ENCODE measurements at places on chromosomes 6 and 20.

GRCh38 chr6:52162940-52163908, 23.0 kb upstream of the IL17A start:
- no peak for DNase-seq

DNA sequence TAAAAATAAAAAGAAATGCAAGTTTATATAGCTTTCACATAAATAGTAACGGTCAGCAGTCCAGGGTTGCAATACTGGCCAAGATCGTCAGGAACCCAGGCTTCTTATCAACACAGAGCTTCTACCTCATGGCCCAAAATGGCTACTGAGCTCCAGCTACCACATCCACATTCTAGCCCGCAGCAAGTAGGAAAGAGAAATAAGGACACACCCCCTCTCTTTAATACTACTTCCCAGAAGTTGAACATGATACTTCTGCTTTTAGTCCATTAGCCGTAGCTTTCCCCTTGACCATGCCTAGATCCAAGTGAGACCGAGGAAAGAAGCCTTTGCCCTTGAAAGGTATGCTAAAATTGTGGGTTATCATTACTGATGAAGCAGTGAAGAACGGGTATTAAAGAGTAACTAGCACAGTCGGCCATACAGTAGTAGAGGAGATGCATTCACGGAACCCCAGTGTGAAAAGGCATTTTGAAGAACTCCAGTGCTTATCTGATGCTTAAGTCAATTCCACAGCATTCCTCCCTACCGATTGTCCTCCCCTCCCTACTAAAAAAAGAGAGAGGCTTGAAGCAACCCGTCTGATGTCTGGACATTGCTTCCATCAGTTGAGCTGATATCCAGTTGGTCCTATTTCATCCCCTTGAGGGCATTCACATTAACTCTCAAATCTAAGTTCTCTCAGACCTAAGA, 226.9 kb upstream of the RREB1 start:
- no peak for DNase-seq

DNA sequence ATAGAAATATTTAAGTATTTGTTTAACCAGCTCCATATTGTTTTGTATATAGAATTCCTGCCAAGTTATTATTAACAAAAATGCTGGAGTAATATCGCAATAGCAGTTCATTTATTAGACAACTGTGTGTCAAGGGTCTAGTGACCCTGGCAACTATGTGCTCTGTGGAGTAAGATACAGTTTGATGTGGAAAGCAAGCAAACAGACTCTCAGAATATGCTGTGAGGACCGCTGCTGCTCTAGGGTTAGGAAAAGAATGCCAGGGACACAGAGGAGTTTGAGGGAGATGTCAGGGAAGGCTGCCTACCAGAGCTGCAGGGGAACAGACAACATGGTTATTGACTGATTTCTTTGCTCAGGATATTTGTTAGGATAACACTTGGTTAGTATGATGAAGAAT, 71.2 kb downstream of the HIVEP1 start:
- no peak for DNase-seq

DNA sequence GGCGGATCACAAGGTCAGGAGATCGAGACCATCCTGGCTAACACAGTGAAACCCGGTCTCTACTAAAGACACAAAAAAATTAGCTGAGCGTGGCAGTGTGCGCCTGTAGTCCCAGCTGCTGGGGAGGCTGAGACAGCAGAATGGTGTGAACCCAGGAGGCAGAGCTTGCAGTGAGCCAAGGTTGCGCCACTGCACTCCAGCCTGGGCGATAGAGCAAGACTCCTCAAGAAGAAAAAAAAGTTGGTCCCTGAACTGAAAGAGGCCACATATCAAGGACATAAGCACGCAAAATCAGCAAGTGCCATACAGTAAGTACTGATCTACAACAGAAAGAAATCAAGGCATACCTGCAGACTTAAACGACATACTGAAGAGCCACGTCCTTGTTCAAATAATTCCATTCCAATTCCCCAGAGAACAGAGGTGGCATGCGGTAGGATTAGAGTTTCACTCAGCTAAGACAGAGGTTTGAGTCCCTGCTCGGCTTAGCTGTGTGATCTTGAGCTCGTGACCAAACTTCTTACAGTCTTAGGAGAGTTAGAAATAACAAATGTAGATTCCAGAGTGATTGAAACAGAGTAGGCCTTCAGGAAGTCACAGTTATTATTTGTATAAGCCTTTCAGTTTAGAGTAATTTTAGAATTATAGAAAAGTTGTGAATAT, 29.2 kb downstream of the B4GALT5 start:
- DNase-seq, result no peak

DNA sequence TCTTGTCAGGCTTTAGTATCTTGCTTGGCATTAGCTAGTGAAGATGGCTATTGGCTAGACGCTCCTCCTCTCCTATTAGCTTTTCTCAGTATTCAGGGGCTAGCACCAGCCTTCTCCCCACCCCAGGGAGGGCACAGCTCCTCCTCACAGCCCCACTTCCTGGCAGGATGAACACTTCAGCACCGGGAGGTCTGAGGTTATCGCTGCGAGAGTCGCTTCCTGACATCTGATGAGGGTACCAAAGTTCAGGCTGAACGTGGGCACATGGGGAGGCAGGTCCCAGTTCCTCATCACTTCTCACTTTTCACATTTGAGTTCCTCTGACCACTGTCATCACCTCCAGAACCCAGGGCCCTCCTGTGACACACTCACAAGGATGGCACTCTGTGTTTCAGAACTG, 66.6 kb downstream of the LAMA4 start:
- DNase-seq, result no peak

GRCh38 chr20:14726591-14726990, 389.2 kb upstream of the FLRT3 start:
- no peak for DNase-seq

GRCh38 chr6:70479236-70479635, 65.9 kb downstream of the FAM135A start:
- DNase-seq, result no peak

GRCh38 chr6:16493112-16493511, 254.7 kb downstream of the GMPR start:
- no peak for DNase-seq

- DNase-seq, result no peak
Measured at GRCh38 chr6:111329882-111330633, 153.0 kb downstream of the REV3L start.

DNA sequence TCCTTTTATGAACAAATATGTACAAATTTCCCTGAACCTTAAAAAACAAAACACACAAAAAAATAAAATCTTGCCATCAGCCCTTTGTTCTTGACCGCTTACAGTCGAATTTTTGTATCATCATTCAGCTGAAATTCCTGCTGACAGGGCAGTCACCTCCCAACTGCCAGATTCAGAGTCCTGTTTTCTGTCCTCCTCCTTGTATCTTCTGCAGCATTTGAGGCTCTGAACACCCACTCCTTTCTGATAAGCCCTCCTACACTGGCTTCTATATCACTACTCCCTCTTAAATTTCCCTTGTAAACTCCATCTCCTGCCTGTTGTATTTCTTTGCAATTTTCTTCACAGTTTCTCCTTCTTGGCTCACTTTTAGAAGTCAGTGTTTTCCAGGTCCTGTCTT, 77.8 kb upstream of the CCN6 start:
- no peak for DNase-seq

- no peak for DNase-seq
Measured at GRCh38 chr6:81561071-81561564, 191.4 kb downstream of the TENT5A start.

DNA sequence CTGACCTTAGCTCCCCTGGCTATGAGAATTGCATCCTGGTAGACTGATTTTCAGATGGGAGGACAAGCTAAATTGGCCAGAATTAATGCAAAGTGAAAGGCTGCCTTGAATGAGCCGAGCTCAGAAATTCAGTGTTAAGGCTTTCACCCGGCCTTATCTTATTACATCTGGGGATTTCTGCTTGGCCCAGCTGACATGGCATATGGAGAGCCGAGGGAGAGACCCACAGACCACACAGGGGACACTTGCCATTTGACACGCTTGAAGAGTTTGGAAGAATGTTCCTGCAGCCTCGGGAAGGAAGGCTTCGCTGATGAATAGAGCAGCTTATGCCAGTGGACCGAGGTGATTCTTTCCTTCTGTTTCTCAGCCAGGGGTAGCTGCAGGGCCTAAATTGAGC, 9.0 kb downstream of the MOCS3 start:
- no peak for DNase-seq

DNA sequence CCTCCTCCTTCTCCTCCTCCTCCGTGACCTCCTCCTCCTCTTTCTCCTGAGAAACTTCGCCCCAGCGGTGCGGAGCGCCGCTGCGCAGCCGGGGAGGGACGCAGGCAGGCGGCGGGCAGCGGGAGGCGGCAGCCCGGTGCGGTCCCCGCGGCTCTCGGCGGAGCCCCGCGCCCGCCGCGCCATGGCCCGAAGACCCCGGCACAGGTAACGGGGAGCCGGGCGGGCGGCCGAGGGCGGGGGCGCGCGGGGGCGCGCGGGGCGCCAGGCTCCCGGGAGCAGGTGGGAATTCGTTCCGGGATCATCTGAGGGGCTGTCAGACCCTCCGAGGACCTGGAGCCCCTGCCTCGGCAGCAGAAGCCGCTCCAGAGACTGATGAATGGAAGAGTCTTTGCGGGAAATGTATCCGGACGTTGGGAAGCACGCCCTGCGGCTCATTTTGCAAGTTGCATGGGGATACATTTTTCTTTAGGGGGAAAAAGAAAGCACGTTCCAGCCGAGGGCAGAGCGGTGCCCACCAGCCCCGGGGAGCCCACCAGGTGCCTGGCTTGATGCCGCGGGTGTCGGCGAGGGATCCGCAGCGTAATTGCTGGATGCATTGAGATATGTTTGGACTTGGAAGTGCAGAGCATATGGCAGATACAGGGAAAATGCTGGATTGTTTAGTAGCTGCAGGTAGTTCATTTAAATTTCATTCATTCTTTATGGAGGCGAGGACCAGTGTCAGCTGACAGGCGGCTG, 394 bp downstream of the MYB start:
- DNase-seq, result no peak

- DNase-seq, result peak; percentile 15
Measured at GRCh38 chr6:37696841-37697662, 631 bp downstream of the MDGA1 start.

GRCh38 chr6:64483956-64484499, 848.4 kb downstream of the PHF3 start:
- DNase-seq, result no peak

- DNase-seq, result no peak
Measured at GRCh38 chr6:44674226-44675155, 287.0 kb downstream of the CDC5L start.

- no peak for DNase-seq
Measured at GRCh38 chr20:51760905-51761546, 7.2 kb downstream of the ATP9A start.

DNA sequence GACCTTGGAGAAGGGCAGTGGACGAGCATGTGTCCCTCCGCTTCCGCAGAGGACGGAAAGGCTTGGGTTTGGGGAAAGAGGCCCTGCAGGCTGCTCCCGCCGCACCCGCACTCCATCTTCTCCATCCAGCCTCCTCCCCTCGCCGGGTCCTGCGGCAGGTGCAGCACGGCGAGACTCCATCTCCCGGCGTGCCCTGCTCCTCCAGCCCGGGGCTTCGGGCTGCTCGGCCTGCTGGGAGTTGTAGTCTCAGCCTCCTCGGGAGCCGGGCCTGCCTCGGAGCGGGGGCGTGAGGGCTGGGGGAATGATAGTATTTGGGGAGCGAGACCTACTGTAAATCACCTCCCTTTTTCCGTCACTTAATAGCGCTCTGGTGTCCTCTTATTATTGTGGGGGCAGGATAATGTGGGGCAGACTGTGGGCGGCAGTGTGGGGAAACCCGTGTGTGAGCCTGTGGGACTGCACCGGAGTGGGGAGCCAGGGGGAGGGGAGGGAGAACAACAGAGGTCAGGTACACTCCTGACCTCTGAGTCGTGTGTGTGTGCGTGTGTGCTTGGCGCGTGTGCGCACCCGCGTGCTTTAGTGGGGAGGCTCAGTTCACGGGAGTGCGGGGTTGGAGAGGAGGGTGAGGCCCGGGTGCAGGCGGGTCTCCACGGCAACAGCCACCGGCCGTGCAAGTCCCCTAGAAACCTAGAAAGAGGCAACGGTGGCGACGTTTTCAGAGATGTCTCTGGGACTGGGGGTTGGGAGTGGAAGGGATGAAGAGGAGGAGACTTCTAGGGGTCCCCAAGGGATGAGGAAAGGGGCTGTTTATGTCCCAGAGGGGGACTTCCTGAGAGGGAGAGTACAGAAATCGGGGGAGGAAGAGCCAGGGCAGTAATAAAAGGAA, 4.1 kb downstream of the TTBK1 start:
- peak; percentile 57 for DNase-seq

DNA sequence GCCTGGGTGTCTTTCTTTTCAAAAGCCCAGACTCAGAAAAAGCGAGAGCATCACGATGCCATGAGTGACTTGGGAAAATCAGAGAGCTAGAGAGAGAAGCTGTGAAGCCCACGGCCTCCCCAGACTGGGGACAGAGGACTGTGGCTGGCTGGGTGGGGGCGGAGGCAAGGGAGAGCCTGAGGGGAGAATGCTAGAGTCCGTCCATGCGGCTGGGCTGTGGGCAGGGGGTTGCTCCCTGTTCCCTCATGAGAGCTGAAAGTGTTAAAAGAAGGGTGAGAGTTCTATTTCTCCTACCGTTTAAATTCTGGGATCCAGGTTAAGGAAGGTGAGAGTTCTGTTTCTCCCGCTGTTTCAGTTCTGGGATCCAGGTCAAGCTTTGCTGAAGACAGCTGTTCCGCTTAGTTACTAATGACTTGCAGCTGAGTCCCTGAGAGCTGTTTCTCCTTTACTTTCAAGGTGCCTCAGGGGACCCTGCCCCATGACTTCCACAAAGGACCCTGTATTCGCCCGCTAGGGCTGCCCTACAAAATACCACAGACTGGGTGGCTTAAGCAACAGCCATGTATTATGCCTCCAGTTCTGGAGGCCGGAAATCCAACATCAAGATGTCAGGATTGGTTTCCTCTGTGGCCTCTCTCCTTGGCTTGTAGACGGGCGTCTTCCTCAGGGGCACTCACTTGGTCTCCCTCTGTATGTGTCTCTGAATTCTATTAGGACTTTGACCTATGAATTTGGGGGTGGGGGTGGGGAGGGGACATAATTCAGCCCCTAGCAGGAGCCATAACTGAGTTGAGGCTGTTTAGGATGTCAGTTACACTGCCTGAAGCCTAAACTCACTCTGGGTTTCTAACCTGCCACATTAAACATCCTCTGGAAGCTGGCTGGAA, 127.0 kb downstream of the PXDC1 start:
- no peak for DNase-seq

GRCh38 chr6:44289726-44290260, 19.5 kb downstream of the TMEM151B start:
- DNase-seq, result no peak

GRCh38 chr6:156513504-156513903, 263.7 kb upstream of the ARID1B start:
- no peak for DNase-seq

- no peak for DNase-seq
Measured at GRCh38 chr20:34951252-34951651, 4.4 kb downstream of the GSS start.
